ENCODE measurements at places on chromosomes 13 and 19.
A peak's percentile ranks its signal among the peaks of the same experiment; 100 is the strongest.

DNA sequence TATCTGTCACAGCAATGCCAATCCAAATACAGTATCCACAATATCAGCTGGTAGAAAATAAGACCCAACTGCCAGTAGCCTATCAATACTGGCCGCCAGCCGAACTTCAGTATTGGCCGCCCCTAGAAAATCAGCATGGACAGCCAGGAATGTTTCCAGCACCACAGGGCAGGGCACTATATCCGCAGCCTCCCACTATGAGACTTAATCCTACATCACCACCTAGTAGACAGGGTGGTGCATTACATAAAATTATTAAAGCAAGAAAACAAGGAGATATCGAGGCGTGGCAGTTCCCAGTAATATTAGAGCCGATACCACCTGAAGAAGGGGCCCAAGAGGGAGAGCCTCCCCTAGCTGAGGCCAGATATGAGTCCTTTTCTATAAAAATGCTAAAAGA, 111.3 kb downstream of the ZNF486 start:
- DNase-seq, result no peak

GRCh38 chr19:41457241-41457640, 14.3 kb downstream of the ERICH4 start:
- no peak for DNase-seq

- peak; percentile 49 for DNase-seq
Observed at GRCh38 chr19:14090509-14091080, at the start of gene SAMD1. Gene SAMD1 (minus strand): TSS chr19:14090751.

DNA sequence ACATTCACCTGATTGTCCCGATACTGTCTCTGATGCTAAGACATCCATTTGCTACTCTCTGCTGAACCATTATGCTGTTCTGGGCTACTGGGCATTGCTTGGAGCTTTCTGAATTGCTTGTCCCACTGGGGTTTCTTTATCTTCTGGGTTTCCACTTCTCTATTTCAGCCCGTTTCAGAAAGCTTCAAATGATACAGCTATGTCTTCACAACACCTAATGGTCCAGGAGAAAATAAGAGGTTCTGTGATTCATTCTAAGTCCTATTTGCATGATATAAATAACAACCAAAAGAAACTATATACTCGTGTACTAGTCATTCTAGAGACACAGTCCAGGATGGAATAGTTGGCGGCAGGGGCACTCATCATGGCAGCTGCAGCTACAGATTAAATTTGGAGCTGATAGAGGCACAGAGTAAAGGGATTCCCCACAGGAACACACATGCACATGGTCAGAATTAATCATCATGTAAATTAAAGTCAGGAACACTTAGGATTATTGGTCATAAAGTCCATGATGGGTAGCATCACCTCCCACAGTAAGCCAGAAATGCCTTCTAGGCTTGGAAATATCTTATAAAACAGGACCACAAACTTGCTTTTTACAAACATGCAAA, 33.3 kb upstream of the SCEL start:
- DNase-seq, result no peak

DNA sequence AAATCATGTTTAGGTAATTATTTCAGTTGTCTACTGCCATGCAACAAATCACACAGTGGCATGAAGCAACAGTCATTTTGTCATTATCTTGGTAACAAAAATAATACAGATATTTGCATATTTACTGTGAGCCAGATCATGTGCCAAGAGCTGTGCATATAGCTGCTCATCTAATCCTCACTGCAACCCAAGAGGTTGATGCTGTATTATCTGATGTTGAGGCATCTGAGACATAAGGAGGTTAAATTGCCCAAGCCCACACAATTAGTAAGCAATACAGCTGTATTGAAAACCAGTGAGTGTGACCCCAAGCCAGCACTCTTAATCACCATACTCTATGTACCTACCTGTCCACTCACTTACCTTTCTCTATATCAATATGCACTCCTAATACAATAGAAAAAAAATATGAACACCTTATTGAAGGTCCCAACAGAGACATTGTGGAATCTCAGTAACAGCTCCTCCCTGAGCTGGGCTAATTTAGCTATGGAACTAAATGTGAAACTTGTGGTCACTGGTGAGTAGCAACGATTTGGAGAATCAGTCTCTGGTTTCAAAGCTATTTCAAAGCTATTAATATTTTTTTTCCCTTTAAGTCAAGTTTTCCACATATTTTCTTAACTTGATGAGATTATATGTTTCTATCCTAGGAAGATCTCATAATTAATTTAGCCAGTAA, 185.2 kb downstream of the KLF12 start:
- DNase-seq, result no peak

GRCh38 chr19:3801412-3802096, 15.4 kb upstream of the MATK start:
- no peak for DNase-seq

DNA sequence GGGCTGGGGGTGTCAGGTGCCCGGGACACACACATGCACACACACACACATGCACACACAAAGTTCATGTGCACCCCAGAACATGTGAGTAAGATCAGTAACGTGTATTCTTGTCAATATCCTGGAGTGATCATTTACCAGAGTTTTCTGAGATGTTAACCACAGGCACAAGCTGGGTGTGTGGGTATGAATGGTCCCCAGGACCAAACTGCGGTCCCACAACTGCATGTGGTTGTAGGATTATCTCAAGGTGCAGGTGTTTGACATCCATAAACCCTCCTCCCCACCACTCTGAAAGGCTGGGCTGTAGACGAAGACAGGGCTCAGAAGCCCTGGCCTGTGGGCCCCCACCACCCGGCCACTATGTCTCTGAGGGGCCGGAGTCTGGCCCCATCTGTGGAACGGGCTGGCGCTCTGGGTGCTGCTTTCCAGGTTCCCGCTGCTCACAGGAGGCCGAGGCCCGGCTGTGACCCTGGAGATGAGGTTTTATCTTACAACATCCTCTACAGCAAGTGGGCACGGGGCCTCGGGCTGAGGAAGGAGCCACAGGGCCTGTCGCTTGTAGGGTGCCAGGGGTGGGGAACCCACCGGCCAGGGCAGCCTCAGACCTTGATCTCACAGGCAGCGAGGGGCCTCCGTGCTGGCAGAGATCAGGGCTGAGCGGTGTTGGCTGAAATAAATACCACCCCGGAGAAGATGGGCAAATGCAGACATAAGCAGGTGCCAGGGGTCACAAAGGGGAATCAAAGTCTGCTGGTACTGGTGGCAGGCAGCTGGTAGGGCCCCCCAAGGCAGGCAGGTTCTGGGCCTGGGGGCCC, 4.3 kb downstream of the F2RL3 start:
- no peak for DNase-seq

- no peak for DNase-seq
Observed at GRCh38 chr19:7983995-7984837, 21.2 kb downstream of the ELAVL1 start.

DNA sequence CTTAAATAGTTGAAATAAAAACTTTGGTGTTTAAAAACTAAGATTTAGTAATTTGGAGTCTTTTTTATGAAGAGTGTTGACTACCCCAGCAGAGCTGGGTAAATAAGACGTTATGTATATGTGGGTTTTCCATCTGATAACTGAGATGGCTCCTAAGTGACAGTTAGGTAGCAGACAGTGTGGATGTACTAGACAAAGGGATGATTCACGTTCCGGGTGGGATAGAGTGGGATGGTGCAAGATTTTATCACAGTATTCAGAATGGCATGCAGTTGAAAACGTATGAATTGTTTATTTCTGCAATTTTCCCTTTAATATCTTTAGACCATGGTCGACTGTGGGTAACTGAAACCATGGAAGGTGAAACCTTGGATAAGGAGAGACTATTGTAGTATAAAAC, 50.4 kb downstream of the NAA16 start:
- no peak for DNase-seq

DNA sequence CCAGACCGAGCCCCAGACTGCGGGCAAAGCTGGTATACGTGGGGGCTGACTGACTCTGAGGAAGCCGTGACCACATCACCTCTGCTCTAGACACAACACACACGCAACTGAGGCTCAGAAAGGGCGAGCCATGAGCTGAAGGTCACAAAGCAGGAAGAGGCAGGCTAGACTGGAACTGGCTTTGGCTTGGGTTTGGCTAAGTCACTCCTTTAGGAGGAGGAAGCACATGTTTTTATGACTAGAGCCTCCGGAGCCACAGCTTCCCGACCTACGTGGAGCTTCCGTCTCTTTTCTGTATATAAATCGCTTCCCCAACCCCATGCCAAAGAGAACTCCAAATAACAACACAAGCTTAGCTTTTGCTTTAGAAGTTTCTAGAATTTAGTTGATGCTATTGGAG, 48.0 kb downstream of the RFX2 start:
- DNase-seq, result peak; percentile 89

GRCh38 chr13:41900918-41901317, 60.0 kb downstream of the VWA8 start:
- DNase-seq, result no peak

DNA sequence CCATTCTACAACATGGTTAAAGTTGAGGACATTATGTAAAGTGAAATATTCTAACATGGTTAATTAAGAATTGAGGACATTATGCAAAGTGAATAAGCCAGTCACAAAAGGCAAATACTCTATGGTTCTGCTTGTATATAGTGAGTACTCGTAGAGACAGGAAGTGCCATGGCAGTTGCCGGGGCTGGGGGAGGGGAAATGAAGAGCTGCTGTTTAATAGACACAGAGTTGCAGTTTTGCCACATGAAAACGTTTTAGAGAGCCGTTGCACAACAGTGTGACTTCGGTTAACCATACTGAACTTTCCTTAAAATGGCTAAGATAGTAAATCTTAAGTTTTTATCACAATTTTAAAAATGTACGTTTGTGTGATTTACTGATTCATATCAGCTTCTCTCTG, 176.9 kb downstream of the SHISA2 start:
- no peak for DNase-seq

DNA sequence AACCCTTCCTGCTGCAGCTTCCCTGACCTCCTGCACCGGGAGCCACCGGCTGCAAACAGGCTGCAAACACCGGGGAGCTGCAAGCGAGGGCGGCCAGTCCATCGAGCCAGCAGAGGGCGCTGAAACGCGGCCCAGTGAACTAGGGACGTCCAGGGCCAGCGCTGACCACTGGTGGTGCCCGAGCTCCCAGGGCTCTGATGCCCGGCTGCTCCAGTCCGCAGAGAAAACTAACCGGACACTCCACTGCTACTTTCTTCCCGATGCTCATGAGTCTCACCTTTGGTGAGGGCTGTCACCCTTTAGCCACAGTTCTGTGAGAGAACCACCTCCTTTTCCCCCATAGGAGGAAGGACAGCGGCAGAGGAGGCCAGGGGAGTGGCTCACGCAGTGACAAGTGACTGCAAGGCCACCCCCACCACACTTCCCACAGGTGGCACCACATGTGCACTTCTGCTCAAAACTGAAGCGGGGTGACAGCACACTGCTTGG, 82.8 kb upstream of the MTIF3 start:
- no peak for DNase-seq

DNA sequence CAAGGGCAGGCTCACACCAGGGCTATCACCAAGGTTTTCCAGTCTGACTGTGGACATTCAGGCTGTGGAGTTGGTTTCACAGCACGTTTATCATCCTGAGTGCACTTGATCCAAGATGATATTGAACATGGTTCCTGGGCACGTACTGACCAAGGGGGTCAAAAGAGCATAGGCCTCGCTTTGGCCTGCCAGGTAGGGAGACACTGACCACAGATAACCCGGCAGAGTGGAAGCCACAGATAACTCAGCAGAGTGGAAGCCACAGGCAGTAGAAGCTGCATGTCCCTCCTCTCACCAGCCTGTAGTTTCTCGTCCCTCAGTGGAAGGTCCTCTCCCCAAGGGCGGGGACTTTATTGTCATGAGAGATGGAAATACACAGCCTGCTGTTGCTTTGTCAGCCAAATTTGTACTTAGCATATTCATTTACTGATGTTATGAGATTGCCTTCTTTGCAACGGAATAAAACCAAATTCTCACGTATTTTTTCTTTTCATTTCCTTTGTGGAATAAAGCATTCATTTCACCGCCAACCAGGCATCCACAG, 8.8 kb upstream of the KRTDAP start:
- DNase-seq, result no peak

DNA sequence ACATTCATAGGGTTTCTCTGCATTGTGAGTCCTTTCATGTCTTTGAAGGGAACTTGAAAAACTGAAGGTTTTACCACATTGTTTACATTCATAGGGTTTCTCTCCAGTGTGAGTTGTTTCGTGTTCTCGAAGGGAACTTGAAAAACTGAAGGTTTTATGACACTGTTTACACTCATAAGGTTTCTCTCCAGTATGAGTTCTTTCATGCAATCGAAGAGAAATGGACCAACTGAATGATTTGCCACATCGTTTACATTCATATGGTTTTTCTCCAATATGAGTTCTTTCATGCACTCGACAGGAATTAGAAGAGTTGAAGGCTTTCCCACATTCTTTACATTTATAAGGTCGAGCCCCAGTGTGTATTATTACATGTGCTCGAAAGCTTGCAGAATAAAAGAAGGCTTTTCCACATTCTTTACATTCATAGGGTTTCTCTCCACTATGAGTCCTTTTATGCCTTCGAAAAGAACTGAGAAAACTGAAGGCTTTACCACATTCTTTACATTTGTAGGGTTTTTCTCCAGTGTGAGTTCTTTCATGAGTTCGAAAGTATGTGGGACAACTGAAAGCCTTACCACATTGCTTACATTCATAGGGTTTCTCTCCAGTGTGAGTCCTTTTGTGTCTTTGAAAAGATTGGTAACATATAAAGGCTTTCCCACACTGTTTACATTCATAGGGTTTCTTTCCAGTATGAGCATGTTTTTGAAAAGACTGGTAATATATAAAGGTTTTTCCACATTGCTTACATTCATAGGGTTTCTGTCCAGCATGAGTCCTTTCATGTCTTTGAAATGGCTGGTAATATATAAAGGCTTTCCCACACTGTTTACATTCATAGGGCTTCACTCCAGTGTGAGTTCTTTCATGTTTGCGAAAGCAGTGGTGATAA, 20.7 kb downstream of the ZNF14 start:
- DNase-seq, result no peak

DNA sequence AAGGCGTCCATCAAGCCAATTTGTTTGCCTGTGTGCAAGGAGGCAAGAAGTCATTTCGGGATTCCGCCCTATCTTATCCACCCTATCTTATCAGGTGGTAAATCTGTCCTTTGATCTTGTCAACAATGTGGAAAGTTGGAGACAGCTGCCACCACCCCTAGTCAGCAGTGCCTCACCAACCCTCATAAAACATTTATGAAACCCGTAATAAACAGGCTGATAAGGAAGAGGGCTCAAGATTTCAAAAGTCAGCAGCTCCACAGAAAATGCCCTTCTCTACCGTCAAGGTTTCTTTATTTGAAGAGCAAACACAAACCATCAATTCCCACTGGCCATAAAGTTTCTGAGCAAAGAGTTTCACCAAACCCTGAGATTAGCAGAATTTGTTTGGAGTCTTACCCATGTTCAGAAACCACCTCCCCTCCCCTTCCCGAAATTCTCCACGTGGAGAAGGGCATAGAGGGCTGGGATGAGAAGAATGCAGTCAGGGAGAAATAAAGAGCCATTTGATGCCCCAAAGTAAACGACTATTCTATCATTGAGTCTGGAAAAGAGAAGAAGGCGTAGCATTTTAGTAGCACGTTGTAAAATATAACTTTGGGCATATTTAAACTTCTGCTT, 196.0 kb upstream of the GPR12 start:
- DNase-seq, result peak; percentile 79

- peak; percentile 49 for DNase-seq
Observed at GRCh38 chr19:38617764-38618589, at the start of gene MAP4K1. Gene MAP4K1 (minus strand): TSS chr19:38617953. CDS start chr19:38617895, 58 bp downstream.
